ENCODE measurements at places on chromosomes 7 and 10.

- DNase-seq = no peak
These were observed 10.8 kb downstream of the COL1A2 start for GRCh38 chr7:94405506-94405905.

GRCh38 chr10:13001041-13001886 lies at the start of gene CCDC3:
Gene CCDC3 (minus strand): TSS chr10:13001713. CDS start chr10:13001570, 143 bp downstream.
- no peak for DNase-seq

DNA sequence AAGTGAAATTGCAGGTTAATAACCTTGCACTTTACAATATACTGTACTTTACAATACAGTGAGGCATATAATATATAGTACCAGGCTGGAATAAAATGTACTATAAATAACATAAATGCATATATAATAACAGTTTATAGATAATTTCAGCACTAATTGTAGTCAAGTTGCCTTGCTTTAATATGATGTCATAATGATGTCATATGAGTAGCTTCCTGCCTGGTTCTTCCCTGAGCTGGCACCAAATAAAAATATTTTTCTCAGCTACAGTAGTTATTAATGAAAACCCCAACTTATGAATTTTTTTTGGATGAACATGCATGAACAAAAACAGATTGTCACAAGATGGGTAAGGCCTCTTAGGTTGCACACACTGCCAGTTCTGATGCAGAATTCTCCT lies 816.7 kb downstream of the XPNPEP1 start:
- no peak for DNase-seq

GRCh38 chr7:116062666-116063065 lies 32.1 kb upstream of the TFEC start:
- no peak for DNase-seq

DNA sequence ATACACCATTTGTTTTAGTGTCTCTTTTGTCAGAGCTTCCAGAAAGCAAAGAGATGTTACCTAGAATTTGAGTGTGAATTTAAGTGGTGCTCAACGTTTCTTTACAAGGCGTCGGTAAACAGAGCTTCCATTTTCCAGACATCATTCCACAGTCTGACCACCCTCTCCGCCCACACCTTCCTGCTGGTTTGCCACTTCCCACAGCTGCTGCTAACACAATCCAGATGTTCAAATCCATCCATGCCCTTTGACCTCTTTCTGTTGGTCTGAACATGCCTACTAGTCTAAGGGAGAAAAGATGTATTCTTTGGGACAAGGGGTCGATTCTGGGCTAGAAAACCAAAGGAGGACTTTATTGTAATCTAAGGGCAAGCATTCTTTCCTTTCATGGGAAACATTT lies 86.1 kb downstream of the FAM107B start:
- peak; percentile 24 for DNase-seq

DNA sequence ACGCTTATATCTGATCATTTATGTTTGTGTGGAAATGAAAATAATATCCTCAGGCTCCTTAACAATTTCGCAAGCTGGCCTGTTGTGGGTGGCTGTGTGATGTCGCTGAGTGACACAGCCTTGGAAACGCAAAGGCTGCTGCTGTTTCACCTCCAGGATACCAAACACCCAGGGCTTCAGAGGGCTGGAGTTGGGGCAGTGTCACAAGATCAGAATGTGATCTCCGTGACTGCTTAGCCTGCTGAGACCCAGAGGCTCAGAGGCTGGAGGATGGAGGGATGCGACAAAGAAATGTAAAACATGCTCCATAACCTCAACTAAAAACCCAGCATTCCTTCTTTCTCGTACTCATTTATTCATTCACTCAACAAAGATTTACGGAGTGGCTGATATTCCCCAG lies 37.2 kb upstream of the BMPER start:
- DNase-seq = peak; percentile 61

DNA sequence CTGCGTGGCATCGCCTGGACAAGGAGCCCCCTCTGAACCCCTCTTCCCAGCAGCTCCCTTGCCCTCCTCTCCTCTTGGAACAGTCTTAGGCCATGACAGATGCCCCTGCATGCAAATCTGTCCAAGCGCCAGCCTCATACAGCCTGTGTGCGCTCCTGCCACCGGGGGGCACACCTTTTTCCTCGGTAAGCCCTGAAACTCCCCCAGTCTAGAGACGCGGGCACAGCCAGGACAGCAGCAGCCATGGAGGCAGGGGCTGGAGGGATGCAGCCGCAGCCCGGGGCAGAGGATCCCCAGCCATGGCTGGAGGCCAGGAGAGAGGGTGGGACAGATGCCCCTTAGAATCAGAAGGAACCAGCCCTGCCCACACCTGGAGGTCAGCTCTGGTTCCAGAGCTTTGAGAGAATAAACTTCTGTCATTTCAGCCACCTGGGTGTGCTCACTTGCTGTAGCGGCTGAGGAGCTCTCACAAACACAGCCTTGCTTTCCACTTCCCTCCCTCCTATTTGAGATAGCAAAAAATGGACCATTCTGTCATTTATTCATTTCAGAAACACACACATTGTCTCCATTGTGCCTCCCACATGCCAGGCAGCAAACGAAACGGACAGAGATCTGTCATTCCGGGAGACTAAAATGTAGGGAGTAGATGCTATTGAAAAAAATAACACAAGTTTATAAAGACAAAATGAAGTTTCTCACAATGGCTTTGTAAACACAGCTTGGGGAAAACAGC lies 241.5 kb downstream of the WDR37 start:
- DNase-seq = no peak
